ENCODE measurements at places on chromosomes 6 and 20.

DNA sequence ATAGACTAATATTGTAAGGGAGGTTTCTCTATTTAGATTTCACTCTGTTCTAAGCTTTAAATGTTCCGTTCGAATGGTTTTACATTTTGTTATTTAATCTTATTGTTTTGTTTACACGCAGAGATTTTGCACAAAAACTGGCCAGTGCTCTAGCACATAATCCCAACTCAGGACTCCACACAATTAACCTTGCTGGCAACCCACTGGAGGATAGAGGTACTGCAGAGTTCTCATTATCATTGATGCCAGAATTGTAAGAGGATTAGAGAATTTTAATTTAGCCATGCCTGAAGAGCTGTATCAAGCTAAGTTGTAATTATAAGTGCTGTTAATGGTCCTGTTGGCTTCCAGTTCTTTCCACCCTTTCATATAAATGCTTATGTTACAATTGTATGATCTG lies 179.7 kb upstream of the SCGN start:
- DNase-seq, result no peak

DNA sequence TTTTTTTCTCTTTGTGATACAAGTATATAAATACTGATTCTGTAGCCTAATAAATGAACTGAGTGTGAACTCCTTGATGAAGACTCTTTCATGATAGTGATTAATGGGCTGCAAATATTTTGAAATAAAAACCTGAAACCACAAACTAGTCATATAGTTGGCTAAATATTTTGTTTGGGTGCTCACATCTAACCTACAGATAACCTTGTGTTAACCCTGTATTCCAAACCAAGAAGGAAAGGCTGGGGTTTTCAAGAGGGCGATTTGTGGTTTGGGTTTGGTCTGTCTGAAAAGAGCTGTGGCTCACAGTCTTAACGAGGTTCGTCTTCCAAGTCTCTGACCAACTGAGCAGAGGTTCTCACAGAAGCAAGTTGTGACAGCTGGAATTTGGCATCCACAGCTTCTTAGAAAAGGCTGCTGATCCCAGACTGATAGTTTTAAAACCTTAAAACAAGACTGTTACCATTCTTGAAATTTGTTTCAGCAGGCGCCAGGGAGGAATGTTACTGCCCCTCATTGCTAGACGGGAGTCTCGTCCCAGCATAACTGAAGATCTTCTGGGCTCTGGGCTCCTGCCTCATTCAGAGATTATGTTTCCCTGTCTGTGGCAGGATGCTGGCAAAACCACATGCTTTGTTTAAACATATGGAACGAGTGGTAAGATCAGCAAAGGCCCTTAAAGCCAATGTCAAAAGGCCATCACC lies 736.4 kb upstream of the MARCKS start:
- peak; percentile 98 for DNase-seq

- no peak for DNase-seq
Measured at GRCh38 chr6:24327756-24328155, 30.1 kb downstream of the DCDC2 start.

DNA sequence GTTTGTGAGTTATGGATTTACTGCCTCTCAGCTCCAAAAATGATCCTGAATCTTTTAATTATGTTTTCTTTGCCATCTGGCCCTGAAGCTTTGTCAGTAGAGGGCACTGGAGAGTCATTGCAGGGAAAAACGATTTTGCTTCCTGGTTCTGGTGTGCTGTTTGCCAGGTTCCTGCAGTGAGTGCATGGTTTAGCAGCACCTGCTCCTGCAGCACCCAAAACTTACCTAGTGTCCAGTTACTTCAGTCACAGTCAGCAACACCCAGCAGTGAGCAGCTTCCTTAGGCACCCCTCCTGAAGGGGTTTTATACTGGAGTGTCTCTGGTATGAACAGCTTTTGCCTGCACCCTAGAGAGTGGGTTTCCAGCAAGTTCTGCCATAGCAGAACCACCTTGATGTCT lies 6.0 kb upstream of the TRIM26 start:
- DNase-seq, result peak; percentile 39

DNA sequence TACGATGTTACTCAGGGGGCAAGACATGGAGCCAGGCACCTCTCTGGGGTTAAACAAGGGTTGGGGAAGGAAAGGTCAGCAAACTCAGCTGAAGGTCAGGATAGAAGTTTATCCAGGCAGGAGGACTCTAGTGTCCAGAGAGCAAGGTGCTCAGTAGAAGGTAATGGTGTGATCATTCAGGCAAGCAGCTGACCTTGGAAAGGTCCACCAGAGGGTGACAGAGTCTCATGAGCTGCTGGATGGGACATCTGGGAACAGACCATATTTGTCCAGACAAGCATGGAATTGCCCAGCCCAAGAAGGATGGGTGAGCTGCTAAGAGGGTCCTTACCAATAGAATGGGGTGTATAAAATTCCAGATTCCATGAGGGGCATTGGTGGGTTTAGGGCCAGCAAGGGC lies 89.5 kb downstream of the MAP3K7 start:
- no peak for DNase-seq
